ENCODE measurements at places on chromosomes 11 and 22.

- DNase-seq: no peak
These were observed 658.2 kb downstream of the NTM start for GRCh38 chr11:132028380-132029240.

DNA sequence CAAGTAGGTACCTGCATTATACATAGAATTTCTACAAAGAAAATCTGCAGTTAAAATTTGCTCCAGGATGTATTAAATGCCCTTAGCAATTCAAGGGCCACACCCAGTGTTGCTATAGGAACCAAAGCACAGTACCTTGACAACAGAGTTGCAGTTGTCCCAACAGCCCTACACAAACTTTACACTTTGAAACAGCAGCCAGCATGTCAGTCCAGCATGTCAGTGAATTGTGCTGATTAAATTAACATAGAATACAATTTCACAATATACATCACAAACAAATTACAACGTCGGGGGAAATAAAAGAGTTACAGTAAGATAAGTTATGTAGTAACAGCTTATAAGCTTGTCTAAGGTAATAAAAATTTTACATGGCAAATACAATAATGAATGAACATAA, 389.2 kb downstream of the SOX6 start:
- no peak for DNase-seq

GRCh38 chr22:43205261-43205691, 18.3 kb upstream of the TTLL12 start:
- DNase-seq: no peak

- no peak for DNase-seq
These were observed 213.0 kb downstream of the NTM start for GRCh38 chr11:131583421-131583820.

GRCh38 chr11:1259076-1259461, 36.2 kb downstream of the MUC5B start:
- DNase-seq: no peak

Data from stimulated activated CD4-positive, alpha-beta T cell treated with anti-CD3 and anti-CD28 coated beads, Interleukin-4, amount 100 ng/mL, for 1 hour (primary cell).